ENCODE measurements at places on chromosomes 1 and 21.

GRCh38 chr1:43549921-43550597, 19.4 kb downstream of the PTPRF start:
- peak; percentile 97 for DNase-seq

- no peak for DNase-seq
These were observed 360.7 kb downstream of the CAMTA1 start for GRCh38 chr1:7145947-7146346.

GRCh38 chr1:205517763-205518162, 13.3 kb downstream of the CDK18 start:
- no peak for DNase-seq

DNA sequence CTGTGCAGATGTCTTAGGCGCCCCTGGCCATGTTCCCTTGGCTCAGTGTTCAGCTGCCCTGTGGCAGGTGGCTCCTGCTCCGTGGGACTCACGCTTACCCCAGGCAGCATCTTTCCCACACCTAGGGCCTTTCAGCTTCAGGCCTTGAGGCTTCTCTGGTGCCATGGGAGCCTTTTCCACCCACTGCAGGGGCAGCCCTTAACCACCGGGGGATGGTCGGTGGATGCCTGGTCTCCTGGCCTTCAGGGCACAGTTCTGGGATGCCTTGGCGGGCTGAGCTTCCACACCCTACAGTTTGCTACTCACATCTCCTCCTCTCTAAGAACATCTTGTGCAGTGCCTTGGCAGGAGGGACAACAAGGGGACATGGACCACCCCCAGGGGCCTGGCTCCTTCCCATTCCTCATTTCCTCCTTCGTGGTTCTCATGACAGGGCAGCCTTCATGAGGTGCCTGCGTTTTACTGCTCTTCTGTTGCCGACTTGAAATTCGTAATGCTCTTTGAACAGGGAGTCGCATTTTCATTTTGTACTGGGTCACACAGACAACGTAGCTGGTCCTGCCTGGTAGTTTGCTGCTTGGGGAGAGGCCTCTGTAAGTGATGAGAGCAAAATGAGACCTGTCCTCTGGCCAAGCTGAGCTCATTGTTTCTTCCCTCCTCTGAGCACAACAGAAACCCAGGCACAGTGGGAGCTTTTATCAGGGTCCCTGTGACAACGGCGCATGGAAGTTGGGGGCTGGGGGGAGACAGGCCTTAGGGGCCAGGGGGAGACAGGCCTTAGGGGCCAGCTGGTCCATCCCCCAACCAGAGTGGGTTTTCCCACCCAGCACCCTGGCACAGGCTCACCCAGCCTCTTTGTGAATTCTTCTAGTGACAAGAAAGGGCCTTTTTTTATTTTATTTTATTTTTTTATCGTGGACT, 62.0 kb upstream of the NEK2 start:
- no peak for DNase-seq

DNA sequence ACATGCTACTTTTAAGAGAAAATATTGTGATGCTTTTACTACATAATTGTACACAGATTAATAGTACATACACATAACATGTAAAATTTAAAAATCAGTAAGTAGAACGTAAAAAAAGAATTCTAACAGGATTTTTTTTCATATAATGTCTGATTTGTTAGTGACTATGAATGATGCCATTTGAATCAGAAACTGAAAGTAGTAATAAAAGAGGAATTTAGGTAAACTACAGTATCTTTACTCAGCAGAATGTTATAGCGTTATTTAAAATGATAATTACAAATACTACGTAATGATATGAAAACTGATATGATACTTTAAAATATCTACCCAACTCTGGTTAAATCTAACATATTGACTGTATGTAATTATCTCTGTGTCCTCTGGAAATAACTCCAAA, 116.1 kb downstream of the DENND1B start:
- no peak for DNase-seq

GRCh38 chr1:53155534-53155933, 13.1 kb upstream of the SLC1A7 start:
- peak; percentile 10 for DNase-seq

DNA sequence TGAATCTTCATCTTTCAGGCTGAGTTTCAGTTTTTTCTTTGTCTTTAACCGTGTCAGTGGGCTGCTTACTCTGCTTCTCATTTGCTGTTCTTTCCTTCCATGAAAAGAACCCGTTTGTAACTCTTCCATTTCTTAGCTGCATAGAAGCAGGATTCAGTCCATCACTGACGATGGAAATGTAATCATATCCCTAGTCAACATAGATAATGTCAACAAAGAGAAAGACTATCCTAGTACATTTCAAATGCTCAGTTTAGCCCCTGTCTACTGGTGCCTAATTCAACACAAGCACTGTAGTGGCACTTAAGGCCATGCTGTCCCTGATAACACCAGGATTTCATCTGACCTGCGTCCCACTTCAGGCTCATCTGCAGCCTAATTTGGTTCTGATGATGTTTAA, 376 bp downstream of the GBP1 start:
- DNase-seq = no peak

DNA sequence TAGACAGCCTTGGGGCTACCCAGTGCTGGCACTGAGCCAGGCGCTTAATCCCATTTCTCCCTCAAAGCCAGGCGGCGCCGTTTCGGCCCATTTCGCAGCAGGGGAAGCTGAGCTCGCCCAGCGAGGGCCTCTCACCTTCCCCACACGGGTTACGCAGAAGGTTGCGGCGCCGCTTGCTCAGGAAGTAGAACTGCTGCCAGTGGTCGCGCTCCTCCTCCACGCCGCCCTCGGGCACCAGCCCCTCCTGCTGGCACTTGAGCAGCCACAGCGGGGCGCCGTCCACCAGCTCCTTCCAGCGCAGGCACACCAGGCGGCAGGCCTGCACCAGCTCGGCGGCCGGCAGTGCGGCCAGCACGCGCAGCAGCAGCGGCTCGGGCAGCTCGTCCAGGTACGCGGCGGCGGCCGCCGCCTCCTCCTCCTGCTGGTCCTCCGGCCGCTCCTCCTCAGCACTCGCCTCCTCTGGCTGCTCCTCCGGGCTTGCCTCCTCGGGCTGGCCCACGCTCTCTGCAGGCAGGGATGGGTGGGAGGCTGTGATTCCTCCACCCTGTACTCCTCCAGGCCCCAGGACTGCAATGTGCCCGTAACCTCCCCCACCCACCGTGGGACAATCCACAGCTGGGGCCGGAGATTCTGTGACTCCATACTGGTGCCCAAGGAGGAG, 3.8 kb downstream of the FBXO2 start:
- DNase-seq = no peak

DNA sequence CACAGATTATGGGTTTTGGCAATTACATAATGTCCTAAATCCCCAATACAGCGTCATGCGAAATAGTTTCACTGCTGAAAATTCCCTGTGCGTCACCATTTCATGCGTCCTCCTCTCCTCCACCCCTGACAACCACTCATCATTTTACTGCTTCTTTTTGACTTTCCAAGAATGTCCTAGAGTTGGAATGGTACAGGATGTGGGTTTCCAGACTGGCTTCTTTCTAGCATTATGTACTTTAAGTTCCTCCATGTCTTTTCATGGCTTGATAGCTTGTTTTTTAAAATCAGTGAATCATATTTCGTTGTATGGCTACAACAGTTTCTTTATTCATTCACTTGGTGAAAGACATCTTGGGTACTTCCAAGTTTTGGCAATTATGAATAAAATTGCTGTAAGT, 7.4 kb downstream of the NBPF3 start:
- no peak for DNase-seq

- no peak for DNase-seq
These were observed 144.3 kb upstream of the C1orf21 start for GRCh38 chr1:184242507-184242943.
